NCI-H1092 (cell line): ENCODE measurements at places on chromosomes 2 and 18.
A peak's percentile ranks its signal among the peaks of the same experiment; 100 is the strongest.

GRCh38 chr2:217940261-217941220 is 62.3 kb downstream of the TNS1 start:
- DNase-seq: no peak

DNA sequence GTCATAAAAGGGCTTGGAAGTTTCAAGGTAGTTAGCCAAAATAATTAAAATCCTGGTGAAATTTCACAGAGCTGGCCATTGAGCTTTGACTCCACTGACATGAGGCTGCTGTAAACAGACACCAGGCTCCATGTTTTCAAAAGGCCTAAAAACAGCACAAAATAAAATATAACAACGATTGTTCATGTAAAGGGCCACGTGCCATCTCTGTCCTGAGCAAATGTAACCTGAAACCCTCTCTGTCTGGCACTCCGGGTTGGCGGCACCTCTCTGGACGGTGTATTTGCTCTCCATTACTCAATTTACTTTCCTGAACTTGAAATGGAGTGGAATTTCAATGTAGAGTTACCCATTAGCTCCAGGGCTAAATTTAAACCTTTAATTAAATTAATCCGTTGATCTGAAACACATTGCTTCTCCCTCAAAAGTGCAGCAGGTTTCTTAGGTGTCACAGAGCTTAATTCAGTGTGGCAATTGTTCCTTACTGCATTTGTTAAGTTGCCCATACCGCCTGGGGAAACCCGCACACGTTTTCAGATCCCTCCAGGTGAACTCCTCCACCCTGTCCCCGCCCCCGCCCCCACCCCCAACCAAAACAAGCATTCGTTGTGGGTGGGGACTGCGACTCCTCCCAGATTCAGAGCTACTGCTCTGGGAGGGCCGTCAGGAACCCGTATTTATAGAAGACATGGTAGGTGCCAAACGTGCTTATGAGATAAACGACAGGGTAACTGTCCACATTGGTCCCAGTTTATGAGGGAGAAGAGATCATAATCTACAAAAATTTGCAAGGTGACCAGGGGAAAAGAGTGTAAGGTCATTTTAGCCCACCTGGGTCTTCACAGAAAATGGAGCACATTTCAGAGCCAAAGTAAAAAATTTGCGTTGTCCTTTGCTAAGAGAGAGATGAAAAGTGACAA is 1.2 kb upstream of the CABLES1 start:
- DNase-seq: peak; percentile 71

DNA sequence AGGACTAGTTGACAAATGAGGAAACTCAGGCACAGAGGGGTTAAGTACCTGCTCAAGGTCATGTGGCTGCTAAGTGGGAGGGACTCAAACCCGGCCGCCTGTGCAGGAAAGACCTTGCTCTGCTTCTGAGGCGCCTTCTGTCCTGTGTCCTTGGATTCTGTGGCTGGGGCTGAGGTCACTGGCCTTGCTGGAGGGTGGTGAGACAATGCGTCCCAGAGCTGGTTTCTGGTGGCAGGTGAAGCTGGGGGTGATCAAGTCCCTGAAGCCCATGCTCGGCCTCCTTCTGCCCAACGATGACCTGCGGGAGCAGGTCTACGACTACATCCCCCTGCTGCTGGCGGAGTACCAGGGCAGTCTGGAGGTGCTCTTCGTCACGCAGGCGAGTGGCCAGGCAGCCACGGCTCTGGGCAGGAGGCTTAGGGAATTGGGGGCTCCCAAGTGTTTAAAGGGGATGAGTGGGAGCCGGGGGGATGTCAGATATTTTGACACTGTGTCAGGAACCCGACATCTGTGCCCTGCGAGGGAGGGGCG is 16.1 kb downstream of the MROH2A start:
- DNase-seq: no peak

DNA sequence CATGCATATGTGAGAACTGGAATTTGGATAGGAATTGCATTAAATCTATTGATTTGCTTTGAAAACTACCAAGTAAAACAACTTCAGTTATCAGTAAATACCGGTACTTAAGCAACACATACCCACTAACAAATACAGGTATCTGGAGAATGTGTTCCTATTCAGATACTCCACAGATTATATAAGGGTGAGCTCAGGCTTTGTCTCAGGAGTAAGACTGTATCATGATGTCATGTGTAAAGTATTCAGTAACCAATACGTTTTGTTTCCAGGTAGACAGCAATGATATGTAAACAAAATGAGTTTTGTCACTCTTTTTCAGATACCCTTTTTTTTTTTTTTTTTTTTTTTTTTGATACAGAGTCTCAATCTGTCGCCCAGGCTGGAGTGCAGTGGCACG is 74.8 kb downstream of the DSC3 start:
- DNase-seq: no peak

GRCh38 chr2:112765251-112765650 is 842 bp upstream of the CKAP2L start:
- DNase-seq: no peak

- DNase-seq: no peak
Observed at GRCh38 chr2:186724736-186725135, 30.9 kb downstream of the FAM171B start.

DNA sequence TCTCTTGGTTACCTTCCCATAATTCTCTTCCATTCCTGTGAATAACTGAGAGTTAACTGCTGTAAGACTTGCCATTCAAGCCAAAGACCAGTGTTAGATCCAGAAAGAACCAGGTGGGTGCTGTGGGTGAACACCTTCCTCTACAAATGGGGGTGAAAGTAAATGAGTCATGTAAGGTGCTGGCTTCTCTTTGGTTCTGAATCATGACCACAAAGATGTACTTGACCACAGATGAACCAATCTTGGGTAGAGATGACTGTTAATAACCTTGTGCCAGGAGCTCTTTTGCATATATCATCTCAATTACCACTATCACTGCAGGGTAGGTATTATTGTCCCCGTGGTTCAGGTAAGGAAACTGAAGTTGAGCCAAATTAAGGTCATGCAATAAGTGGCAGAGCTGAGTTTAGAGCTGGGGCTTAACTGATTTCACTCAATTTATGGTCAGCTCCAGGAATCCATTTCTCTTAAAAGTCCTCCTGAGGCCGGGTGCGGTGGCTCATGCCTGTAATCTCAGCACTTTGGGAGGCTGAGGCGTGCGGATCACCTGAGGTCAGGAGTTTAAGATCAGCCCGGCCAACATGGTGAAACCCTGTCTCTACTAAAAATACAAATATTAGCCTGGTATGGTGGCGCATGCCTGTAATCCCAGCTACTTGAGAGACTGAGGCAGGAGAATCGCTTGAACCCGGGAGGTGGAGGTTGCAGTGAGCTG is 244.9 kb upstream of the CXCR4 start:
- DNase-seq: no peak

DNA sequence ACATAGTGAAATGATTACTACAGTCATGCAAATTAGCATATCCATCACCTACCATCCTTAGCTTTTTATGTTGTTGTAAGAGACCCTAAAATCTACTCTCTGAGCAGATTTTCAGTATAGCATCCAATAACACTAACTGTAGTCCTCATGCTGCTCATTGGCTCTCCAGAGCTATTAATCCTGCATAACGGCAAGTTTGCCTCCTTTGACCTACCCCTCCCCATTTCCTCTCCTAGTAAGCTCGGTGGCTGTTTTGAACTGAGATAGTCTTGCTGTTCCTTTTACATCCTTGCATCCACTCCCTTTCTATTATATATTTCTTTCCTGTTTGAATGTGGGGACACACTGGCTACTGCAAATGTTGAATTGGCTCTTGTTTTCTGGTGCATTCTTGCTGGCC is 481.5 kb downstream of the TSN start:
- no peak for DNase-seq

DNA sequence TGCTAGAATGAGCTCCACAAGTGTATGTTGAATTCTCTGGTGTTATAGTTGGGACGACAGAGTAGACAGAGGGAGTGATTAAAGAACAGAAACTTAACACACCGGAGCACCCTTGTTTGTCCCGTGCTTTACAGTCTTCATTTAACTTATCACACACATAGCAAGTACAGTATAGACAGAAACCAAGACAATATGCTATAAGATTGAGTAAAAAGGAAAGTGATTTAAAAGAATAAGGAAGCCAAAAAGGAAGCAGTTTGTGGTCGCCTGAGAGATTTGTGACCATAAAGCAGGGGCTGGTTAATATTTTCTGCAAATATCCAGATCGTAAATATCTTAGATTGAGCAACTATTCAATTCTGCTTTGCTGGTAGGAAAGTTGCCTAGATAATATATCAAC is 1128.4 kb downstream of the TSN start:
- no peak for DNase-seq

GRCh38 chr2:239371726-239372686 is 28.8 kb downstream of the HDAC4 start:
- DNase-seq: no peak
